ENCODE measurements at places on chromosomes 1 and 21.

GRCh38 chr1:168199056-168199455, 20.3 kb downstream of the TIPRL start:
- DNase-seq = no peak

GRCh38 chr1:47444297-47444561, 6.4 kb downstream of the FOXD2 start:
- no peak for DNase-seq

GRCh38 chr1:181655756-181656155, 172.4 kb downstream of the CACNA1E start:
- DNase-seq = no peak

- no peak for DNase-seq
Measured at GRCh38 chr1:12405325-12406210, 175.7 kb downstream of the VPS13D start.

- DNase-seq = no peak
Measured at GRCh38 chr21:41091616-41092015, 76.3 kb upstream of the BACE2 start.

DNA sequence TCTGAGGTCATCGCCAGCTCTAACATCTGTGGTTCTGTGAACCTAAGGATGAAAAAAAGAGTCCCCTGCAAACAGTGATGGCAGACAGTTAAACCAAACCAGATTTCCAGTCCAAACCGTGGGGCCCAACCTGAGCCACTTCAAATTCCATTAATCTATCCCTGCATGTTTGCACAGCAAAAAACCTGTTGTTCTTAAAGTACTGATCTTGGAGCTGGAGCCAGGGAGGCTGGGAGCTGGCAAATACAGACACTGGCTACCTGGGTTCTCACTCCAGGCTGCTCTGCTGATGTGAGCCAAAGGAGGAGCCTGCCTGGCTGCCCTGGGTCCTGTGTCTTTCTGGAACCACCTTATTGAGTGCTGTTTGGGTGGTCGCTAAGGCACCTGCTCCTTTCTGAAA, 16.4 kb downstream of the LDLRAD1 start:
- DNase-seq = no peak

Measured in stimulated activated CD4-positive, alpha-beta T cell treated with anti-CD3 and anti-CD28 coated beads, Interleukin-12 subunit alpha, Interleukin-12 subunit beta, amount 100 ng/mL, for 4 hours (primary cell).